T-helper 2 cell (primary cell): ENCODE measurements at places on chromosomes 11 and 22.

GRCh38 chr11:6572215-6572614 lies 31.2 kb downstream of the RRP8 start:
- DNase-seq, result no peak

GRCh38 chr22:39130892-39131855 lies 21.3 kb downstream of the CBX7 start:
- DNase-seq, result no peak

DNA sequence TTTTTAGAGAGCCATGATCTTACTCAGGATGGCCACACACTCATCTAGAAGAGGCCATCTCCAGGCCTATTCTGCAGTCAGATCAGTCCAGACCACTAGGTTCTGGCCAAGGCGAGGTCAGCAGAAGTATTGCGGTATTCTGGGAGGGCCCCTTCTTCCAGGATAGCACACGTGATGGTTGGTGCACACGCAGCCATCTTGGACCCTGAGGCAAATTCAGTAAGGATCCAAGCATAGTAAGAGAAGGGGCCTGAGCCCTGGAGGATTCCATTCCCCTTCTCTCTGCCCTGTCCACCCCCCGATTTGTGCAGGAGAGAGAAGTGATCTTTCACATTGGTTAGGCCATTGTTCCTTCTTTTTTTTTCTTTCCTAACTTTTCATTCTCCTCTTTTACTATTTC lies 957.9 kb downstream of the BRD1 start:
- DNase-seq, result no peak

DNA sequence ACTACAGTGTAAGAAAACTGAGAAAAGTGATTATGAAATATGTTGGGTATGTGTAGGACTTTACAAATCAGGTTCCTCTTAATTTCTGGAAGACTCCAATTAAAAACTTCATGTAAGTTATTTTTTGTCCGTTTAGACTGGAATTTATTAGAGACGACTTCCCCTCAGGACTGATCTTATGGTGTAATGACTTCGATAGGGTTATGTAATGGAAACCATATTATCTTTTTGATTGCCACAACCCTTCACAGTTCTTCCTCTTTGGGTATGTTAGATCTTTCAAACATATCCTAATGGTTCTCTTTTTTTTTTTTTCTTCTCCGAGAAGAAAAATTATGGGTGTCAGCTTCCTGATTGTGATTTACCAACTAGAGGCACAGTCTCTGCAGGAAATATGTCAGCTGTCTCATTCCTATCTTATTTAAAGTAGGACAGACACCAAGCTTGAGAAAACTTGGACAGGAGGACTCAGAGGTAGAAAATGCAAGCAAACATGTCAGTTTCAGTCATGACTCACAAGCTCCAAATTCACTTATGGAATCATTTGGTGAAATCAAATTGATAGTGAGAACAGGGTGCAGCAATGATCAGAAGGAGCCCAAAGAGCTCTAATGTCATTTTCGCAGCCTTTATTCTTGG lies 11.1 kb upstream of the LDLRAD3 start:
- no peak for DNase-seq

DNA sequence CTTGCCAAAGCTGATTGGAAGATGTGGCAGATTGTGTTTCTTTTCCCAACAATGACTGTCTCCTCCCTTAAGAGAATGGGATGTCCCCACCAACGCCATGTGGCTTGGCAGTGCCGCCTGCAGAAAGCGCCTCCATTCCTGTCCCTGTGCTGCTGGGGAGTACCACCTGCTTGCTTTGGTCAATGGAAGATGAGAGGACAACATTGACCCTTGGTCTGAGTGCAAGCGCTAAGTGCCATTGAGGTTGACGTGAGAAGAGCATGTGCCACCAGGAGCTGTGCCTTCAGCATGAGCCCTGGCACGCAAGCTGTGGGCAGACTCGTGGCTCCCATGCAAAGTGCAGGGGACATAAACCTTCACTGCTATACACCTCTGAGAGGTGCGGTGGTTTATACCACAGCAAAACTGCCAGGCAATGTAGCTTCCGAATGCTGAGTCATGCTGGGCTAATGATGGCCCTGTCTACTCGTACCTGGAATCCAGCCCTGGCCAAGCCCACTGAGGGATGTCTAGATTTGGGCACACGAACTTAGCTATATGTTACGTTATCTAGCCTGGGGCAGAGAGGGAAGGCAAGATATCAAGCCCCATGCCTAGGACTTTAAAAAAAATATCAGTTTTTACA lies 41.9 kb downstream of the MYEOV start:
- DNase-seq, result peak; percentile 20

- no peak for DNase-seq
Measured at GRCh38 chr11:58434217-58434616, 6.3 kb upstream of the OR5B2 start.

DNA sequence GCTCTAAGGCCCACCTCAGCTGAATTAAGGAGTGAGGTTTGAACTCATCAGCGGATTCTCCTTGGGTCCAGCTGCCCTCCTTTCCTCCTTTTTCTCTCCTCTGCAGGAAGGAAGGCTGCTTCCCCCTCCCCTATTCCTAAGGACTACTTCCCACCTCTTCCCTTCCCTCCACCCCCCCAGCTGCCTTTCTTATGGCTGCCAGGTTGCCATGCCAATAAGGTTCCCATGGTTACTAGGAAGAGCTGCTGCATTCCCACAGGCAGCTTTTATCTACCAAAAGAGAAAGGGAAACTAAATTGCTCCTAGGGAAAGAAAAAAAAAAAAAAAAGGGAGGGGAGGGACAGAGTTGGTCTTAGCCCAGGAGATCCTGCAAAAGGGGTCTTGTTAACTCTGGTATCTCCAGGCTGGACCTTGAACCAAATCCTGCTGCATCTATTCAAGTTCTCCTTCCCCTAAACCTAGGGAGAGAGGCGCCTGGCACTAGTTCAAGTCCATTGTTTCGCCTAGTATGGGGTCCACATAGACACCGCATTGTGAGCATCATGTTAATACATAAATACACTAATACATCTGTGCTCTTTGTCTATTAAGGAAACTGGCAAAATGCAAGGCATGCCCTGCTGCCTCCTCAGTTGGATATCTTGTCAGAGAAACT lies 21.2 kb upstream of the FEZ1 start:
- DNase-seq, result no peak

GRCh38 chr22:32476281-32477195 lies 1.9 kb downstream of the FBXO7 start:
- DNase-seq, result no peak

DNA sequence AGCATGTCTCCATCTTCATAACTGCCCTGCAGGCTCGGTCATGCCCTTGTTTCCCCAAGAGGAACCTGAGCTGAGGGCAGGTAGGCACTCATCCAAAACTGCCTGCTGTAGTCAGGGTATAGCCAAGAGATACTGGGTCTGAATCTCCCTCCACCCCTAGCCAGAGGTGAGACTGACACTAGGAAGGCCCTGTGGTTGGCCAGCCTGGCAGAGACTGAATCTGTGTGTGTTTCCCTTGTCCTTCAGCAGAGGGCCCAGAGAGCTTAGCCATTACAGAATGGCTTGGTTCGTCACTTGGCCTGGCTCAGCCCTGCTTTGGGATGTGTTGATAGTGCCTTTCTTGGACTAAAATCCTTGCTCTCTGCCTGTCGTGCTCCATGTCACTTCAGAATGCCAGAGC lies 79.3 kb upstream of the SUSD2 start:
- no peak for DNase-seq

DNA sequence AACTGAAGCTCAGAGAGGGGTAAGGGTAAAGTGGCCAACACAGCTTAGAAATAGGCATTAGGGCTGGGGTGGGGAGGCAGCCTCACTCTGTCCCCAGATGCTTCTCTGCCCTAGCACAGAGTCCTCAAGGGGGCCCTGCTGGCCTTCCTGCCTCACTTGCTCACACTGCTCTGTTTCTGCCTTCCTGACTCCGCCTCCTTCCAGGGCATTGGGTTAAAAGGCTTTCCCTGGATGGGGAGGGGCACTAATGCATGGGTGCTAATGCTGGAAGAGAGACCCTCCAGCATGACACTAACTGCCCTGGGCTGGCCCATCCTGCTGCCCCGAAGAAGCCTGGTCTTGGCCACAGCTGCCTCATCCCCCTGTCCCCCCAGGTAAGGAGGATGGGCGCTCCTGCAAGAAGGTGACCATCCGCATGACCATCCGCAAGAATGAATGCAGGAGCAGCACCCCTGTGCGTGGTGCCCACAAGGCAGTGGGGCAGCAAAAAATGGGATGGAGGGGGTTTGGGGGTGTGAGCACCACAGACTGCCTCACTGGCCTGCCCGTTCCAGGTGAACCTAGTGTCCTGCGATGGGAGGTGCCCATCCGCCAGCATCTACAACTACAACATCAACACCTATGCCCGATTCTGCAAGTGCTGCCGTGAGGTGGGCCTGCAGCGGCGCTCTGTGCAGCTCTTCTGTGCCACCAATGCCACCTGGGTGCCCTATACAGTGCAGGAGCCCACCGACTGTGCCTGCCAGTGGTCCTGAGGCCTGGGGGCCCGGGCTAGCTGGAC lies 74.0 kb upstream of the MYOD1 start:
- DNase-seq, result no peak

- DNase-seq, result no peak
Measured at GRCh38 chr11:36022882-36023281, 79.0 kb downstream of the LDLRAD3 start.

GRCh38 chr11:40763046-40763445 lies 696.4 kb downstream of the LRRC4C start:
- no peak for DNase-seq

- no peak for DNase-seq
Measured at GRCh38 chr11:124718801-124719200, 20.9 kb upstream of the NRGN start.

GRCh38 chr22:47289336-47289985 lies 527.0 kb downstream of the TBC1D22A start:
- no peak for DNase-seq

GRCh38 chr22:40220316-40221054 lies 42.8 kb downstream of the TNRC6B start:
- no peak for DNase-seq

GRCh38 chr22:11616811-11617210 lies 3911.2 kb upstream of the OR11H1 start:
- no peak for DNase-seq
